ENCODE measurements at places on chromosomes 2 and 18.

DNA sequence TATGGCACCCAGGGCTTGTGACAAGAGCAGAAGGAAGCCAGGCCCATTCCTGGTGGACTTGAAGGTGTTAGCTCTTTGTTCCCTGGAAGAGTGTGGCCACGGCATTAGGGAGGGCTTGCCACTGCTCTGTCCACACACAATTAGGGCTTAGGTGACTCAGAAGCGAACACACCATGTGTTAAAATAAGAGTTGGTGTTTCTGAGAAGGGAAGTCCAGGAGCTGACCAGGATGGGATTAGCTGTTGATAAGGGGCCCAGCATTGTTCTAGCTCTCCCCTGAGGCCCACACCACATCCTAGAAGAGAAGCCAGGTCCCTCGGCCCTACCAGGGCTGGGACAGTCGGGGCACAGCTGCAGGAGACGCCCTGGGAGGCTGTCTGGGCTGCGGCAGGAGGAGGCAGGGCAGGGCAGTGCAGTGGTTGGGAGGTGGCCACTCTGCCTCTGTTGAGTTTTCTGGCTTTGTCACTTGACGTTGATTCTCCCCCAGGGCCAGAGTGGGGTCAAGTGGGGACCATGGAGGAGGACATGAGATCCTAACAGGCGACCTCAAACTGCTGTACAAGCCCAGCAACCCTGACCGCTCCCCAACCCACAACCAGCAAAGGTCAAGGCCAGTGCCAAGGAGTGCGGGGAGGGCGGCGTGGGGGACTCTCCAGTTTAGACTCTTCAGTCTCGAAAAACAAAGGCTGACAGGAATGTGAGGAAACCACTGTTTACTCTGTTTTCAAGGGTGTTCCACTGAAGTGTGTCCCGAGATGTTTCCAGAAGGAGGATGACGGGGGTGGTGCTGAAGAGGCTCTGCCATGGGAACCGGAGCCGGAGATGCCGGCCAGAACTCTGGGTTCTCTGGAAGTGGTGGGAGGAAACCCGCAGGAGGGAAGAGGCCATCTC is 16.8 kb downstream of the GNLY start:
- DNase-seq, result no peak

DNA sequence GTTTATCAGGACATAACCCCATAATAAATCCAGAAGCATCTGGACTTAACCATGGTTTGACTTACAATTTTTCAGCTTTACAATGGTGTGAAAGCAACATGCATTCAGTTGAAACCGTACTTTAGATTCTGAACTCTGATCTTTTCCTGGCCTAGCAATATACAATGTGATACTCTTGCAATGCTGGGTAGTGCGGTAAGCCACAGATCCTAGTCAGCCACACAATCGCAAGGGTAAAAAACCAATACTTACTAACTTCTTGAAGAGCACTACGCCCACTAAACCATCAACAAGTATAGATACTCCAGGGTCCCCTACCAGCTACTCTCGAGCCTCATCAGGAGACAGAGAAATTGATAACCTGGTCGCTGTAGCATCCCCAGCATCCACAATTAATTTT is 71.0 kb upstream of the CCDC150 start:
- DNase-seq, result no peak

DNA sequence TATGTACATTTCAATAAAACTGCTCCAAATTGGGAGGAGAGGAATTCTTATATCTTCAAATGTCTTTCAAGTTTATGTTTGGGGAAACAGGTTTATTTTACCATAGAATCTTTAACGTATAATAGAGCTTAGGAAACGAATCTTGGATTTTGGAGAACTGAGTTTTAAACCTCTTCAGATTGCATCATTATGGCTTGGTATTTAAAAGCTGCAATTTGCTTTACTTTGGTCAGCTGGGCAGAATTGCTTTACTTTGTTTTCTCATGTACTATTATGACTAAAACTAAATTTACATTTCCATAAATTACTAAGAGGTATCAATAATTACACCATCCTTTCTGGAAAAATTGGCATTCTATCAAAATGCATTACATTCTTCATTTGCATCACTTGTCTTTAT is 54.6 kb downstream of the BAZ2B start:
- DNase-seq, result no peak

DNA sequence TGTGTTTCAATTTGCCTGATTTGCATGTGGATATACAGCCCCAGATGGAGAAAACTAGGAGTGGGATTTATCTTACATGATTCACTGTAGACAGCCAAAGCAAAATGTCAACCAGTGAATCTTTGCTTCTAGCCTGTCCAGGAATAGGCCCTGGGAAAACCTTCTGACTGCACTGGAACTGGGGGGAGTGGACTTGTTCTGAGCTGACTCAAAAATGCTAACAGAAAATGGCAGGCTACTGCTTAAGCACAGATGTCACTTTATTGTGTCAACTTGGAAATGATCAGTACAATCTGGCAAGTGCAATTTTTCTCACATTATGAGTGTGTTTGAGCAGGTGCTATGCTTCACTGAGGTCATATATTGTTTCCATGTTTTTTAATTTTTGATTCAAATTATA is 593.7 kb downstream of the NRXN1 start:
- DNase-seq, result no peak

DNA sequence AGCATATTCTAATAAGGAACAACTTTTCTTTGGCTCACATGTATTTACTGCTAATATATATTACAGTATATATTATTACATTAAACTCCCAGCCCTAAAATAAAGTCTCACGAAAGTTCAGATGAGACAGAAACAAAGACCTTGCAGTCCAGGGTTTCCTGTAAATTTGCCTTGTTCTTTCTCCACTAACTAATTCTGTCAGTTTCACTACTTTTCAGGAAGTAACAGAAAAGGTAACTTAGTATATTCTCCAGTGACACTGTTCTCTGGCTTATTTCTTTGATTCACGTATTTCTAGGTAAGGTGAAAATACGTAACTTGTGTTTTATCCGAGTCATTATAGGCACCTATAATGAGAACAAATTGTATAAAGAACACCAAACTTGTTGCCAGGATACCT is 35.2 kb downstream of the HDLBP start:
- no peak for DNase-seq

DNA sequence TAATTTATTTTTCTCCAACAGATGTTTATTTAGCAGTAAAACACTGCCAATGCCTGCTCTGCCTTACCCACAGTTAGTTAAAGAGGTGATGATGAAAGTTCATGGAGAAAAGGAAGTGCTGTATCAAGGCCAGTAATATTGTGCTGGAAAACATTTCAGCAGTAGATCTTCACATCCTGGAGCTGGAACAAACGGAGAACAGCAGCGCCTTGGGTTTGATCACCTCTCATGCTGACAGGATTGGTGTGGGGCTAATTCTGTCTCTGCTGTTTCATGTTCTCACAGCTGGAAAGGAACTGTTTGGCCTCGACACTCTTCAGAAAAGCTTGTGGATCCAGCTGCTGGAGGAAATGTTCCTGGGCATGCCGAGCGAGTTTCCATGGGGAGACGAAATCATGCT is 61.5 kb upstream of the RPE start:
- DNase-seq, result no peak

DNA sequence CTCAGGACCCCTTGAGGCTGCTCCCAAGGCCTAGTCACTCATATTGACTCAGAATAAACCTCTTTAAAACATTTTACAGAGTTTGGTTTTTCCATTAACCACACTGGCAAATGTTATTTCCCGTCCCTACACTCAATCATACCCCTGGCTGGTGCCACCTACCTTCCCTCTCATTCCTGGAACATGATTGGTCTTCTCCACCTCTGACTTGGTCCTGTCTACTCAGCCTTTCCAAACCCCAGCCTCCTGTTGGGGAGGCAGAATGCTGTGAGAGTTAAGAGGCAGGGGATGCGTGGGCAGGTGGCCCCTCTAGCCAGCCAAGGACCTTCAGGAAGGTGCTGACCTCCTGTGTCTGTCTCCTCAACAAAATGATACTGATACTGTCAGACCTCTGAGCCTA is 149.3 kb downstream of the CABLES1 start:
- no peak for DNase-seq

DNA sequence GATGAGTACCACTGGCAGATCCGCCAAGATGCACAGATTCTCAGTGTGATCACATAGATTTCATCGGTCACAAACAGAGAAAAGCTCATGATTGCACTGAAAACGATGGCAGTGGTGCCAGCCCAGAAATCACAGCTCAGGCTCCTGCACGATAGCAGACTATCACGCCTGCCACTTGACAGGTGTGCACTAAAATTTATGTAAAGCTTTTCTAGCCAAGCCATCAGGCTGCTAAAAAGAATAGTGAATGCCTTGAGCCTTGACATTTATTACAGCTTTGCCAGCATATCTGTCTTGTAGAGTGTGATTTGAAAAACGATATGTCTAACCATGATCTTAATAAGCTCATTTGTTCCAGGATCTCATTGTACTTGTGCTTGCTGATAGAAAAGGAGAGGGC is 409.5 kb upstream of the CWC22 start:
- no peak for DNase-seq

GRCh38 chr2:70258532-70258875 is 567 bp downstream of the PCYOX1 start:
- no peak for DNase-seq

DNA sequence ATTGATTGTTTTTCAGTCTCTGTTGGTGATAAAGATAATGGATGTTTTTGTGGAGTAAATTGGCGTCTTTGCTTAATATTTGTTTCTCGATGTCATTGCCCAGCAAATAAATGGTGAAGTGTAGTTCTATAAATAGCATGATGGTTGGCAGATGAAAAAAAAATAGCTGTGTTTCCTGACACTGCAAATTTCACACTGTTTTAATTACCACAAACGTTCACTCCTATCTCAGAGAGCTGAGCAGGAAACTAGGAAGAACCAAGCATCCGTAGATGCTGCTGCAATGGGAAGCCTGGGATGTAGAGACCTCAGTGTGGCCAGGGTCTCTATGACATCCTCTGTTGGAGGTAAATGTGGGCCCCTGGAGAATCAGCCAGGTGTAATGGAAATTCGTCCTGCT is 183.2 kb downstream of the CYRIA start:
- no peak for DNase-seq
